ENCODE measurements at places on chromosomes 3 and 15. TPM values are rescaled to one million over a fixed set of nuclear protein-coding genes. Genes with fewer than 3 reads are reported as not detected.

- H3K36me3 ChIP-seq: peaks cover 77% of the 10 kb centered on the region
- no peak for DNase-seq
- peak overlapping the region; percentile 68 for H3K27ac ChIP-seq
- H3K4me3 ChIP-seq: peak overlapping the region; percentile 32
- H3K27me3 ChIP-seq: no peaks in the 10 kb centered on the region
Observed at GRCh38 chr3:4703054-4703480, 209.9 kb downstream of the ITPR1 start.

Gene PARP15
- 52.8 TPM for total RNA-seq

DNA sequence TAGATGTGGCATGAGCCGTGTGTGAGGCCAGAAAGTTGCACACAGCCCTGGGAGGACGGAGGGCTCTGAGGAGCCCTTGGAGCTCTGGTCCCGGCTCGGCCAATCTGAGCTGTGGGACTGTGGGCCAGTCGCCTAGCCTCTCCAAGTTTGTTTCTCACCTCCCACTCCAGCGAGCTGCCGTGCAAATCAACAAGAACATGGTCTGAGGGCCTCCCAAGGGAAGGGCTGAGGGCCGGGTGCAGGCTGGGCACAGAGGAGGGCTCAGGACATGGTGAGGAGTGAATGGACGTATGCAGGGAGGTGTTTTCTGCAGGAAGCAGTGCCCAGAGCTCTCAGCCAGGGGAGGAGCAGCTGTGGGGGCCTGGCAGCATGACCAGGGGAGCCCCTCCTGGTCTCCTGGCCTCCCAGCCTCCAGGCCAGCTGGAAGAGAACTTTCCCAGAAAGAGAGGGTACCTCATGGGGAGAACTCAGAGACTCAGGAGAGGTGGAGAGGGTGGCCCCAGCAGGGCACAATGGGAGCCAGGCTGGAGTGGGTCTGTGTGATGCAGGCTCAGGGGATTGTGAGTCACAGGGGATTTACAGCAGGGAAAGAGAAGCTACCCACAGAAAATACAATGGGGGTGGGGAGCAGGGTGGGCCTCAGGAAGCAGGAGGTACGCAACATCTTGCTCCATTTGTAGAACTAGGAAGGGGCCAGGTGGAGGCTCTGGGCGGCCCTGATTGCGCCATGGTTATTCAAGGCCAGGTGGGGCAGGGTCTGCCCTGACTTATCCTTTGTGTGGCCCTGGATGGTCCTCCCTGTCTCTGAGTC is 24.8 kb downstream of the PSTPIP1 start:
- H3K27ac ChIP-seq: peak overlapping the region; percentile 98
- H3K36me3 ChIP-seq: peaks cover 35% of the 10 kb centered on the region
- no peaks in the 10 kb centered on the region for H3K27me3 ChIP-seq

- H3K36me3 ChIP-seq: peaks cover 14% of the 10 kb centered on the region
- DNase-seq: no peak
- peaks cover 54% of the 10 kb centered on the region for H3K4me1 ChIP-seq
Observed at GRCh38 chr3:71072287-71072686, 511.2 kb downstream of the FOXP1 start.
